ENCODE measurements at places on chromosomes 1 and 21. TPM values are rescaled to one million over a fixed set of nuclear protein-coding genes. Genes with fewer than 3 reads are reported as not detected.

- no peak for DNase-seq
These were observed 76.8 kb upstream of the TRABD2B start for GRCh38 chr1:48073798-48074530.

GRCh38 chr1:10915594-10915993, 96.9 kb upstream of the TARDBP start:
- no peak for DNase-seq

DNA sequence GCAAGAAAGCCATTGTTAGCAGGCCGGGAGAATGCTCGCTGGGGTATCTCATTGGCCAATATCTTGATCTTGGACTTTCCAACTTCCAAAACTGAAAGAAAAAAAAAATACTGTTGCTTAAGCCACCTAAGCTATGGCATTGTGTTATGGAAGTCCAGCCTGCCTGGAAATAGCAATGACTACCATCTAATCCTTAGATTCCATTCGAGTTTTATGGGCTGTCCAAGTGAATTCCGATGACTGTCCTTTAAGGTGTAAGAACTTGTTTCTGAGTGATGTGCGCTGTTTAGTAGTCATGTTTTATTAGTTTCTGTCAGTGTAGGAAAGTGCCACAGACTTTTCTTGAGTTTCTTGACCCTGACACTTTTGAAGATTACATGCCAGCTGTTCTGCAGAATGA, 762.6 kb downstream of the USP25 start:
- no peak for DNase-seq

DNA sequence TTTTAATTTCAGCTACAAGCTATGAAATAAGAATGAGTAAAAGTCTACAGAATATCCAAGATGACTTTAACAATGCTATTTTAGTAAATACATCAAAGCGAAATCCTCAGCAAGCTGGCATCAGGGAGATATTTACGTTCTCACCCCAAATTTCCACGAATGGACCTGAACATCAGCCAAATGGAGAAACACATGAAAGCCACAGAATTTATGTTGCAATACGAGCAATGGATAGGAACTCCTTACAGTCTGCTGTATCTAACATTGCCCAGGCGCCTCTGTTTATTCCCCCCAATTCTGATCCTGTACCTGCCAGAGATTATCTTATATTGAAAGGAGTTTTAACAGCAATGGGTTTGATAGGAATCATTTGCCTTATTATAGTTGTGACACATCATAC, 13.7 kb upstream of the CLCA1 start:
- no peak for DNase-seq

- no peak for DNase-seq
These were observed 70.9 kb downstream of the APP start for GRCh38 chr21:26099610-26100219.

- DNase-seq: peak; percentile 74
These were observed 57.5 kb downstream of the MAP3K7CL start for GRCh38 chr21:29187944-29188343.

DNA sequence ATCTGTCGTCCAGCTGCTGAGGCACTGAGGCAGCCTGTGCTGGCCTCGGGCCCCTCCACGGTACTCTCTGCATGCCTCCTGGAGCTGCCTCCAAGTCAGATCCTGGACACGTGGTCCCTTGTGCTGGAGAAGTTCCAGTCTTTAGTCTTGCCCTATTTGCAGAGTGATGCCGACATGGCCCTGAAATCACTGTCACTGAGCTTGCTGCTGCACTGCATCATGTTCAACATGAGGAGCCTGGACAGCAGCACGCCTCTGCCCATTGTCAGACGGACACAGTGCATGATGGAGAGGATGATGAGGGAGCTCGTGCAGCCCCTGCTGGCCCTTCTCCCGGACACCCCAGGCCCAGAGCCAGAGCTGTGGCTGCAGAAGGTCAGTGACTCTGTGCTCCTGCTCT, 10.0 kb downstream of the URB2 start:
- no peak for DNase-seq

DNA sequence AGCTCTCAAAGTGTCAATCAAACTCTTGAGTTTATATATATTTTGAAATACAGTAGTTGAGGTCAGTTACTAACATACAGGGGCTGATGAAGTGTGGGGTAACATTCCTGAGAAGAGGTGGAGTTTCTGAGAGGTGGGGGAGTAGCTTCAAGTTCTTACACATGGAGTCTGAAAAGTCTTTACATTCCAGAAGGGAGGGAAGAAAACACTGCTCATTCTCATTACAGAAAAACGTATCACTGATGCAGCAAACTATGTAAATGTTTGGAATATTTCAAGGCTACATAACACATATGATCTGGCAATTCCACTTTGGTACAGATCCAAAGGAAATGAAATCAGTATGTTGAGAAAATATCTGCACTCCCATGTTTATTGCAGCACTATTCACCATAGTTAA, 1065.8 kb upstream of the B3GALT2 start:
- DNase-seq: peak; percentile 73

DNA sequence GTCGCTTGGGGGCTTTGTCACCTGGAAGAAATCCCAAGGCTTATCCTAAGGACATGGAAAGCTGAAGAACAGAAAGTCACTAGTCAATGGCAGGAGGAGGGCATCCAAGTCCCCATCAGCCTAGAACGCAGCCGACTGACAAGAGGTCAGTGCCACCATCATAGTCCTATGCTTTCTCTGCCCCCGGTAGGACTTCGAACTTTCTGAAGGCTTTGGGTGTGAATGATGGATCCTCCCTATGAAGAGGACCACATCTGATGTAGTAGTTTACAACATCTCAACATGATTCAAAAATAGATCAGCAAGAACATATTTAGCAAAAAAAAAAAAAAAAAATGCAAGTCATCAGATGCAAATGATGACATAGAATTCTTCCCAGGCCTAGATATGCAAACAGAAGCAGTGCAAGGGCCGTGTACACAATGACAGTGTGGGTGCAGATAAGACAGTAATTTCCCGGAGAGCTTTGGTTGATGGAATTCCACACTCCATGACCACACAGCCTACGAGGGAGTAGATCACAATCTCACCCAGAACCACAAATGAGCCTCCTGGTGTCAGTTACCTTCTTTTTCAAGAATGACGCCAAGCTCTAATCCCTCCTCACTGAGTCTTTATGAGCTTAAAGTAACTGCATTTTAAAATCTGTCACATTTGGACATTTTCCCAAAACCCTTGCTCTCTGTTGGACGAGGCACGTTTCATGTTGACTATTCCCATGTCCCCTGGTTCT, 88.2 kb downstream of the PSMG1 start:
- peak; percentile 60 for DNase-seq

DNA sequence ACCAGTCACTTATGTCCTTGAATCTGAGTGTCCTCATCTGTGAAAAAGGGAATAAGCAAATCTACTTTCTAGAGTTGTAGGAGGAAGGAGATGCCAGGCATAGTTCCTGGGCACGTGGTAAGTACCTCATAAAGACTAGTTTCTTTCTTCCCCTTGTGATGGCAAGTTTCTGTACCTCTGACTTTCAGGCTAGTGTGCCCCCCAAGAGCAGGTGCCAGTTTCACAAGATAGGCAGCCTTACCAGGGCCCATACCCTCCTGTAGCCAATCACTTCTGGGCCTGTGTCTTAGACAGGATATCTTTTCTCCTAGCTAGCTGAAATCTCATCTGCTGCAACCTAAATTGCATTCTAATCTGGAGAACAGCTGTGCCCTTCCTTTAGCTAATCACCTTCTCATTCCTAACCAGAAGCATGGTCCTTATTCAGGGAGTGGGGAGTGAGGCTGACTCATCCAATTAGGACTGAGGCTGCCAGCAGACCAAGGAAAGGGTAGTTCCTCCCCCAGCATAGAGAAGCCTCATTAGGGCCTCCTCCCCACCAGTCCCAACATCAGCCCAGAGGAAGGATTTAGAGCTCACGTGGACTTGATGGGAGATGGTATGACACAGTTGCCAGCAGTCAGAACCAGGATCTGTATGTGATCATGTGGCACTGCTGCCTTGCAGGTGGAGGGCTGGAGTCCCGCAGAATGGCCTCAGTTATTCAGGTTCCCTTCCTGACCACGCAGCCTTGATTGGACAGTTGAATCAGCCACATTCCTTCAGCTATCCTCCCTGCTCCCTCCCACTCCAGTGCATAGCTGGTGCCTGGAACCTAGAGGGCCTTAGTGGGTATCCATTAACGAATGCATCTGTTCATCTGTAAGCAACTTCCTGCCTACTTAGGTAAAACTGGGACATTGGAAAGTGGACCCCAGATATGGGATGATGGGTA, 7.9 kb downstream of the KLHDC8A start:
- no peak for DNase-seq

GRCh38 chr1:205066141-205066818, 18.0 kb downstream of the TMEM81 start:
- no peak for DNase-seq

- no peak for DNase-seq
These were observed 31.5 kb upstream of the RNF187 start for GRCh38 chr1:228455715-228456114.

DNA sequence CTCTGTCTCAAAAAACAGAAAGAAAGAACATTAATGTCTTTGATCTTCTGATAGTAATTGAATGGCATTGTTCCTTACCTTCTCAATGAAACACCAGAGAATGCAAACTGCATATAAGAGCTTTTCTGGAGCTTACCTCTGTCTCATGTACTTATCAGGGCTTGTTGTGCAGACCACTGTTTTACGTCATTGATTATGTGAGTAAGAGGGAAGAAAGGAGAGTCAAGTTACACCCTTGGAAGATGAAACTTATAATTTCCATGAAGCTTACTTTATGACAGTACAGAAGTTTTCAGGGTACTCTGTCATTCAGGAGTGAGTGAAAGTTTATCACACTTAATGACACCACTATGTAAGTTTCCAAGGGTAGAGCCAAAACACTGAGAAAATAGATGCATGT, 49.0 kb upstream of the MAB21L3 start:
- DNase-seq: no peak

DNA sequence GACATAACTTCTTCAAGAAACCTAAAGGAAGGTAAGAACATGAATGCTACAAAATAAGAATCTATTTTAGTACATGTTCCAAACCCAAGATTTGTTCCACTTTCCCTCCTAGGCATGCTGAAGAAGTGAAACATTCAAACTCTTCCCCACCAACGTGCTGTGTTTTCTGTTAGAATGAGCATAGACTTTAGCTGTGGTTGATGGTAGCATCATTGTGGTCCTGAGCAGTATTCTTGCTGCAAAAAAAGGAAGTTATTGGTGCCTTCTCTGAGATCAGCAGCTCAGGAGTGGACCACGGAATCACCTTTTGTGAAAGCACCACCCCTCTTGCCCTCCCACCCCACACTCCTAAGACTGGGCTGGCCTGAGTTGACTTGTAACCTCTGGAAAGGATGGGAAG, 100.4 kb upstream of the POGK start:
- DNase-seq: no peak

DNA sequence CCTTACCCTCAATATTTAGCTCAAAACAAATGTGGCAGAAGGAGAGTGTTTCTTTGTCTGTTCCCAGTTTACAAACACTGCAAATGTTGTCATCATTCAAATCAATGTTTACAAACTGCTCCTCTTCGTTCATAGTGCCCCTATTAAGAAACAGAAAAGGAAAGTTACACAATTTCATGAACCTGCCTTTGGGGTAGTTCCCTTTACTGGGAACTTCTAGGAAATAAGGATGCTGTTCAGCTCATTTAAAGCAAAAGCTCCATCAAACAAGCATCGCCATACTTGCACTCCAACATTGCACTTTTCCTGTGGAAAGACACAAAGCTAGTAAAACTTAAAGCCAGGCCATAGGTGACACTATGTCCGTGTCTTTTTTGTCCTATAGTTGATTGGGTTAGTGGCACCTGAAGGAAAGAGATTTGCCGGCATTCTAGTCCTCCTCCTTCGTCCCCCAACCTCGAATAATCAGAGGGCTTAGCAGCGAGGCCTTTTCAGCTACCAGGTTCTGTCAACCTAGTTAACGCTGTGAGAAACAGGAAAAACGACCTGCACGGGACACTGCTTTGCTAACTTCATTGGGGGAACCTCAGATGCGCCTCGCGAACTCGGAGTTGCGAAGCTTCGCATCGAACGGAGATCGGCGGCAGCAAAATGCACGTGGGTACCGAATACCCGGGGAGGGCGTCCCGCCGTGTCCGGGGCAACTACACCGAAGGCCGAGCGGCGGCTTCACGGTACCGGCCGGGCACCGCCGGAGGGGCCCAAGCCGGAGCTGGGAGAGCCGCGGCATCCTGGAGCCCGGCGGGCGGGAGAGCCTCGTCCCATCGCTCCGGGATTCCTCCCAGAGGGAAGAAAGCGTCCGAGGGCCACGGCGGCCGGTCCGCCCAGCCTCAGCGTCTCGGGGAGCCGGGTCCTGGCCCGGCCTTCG, 706 bp downstream of the C21orf91 start:
- DNase-seq: no peak

DNA sequence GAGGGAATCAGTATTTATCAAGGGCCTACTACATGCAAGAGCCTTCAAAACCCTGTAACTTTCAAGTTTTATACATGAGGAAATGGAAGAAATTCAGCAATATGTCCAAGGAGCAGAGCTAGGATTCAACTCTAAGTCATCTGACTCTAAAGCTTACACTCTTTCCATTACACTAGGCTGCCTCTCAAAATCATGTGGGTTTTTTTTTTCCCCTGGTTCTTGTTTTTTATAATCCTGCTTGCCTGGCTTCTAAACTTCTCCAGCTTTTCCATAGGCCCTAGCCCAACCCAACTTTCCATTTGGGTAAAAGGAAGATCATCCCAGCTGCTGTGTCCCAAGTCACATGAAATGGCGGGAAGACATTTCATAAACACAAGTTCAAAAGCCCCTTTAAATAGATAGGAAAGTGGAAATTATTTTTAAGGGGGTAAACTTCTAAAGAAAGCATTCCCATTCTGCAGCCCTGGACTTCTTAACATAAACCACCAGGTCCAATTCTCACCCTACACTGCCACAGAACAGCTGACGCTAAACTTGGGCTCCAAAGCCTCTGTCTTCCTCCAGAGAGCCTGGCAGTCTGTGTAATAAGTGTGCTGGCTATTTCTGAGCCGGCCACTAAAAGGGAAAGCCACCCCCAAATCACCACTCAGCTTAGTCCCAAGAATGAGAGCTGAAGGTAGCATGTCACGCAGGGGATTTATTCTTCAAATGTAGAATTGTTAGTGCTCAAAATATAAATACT, 46.9 kb downstream of the ITPKB start:
- DNase-seq: no peak

SUSD4 gene
- 0.29 TPM for polyA plus RNA-seq

WNT2B gene
- 2.8 TPM for polyA plus RNA-seq

PAQR6 gene
- polyA plus RNA-seq: 0.20 TPM

SYF2 gene
- polyA plus RNA-seq: 33.7 TPM

IVL gene
- not detected for polyA plus RNA-seq

GJC2 gene
- polyA plus RNA-seq: 1.8 TPM

CLCNKB gene
- 0.21 TPM for polyA plus RNA-seq

FCGR3A gene
- not detected for polyA plus RNA-seq

USP21 gene
- 16.2 TPM for polyA plus RNA-seq

SLC50A1 gene
- 31.4 TPM for polyA plus RNA-seq

Measured in AG04450 (cell line).